Skeletal muscle tissue (tissue), 5 donors: ENCODE measurements at places on chromosomes 2 and 18. TPM values are rescaled to one million over a fixed set of nuclear protein-coding genes. Genes with fewer than 3 reads are reported as not detected.

Gene COL5A2
- 404 TPM for total RNA-seq

Gene ACTR3
- 40.7 TPM for total RNA-seq

Gene NOSTRIN
- 8.4 TPM for total RNA-seq

Gene IHH
- not detected for total RNA-seq

Gene EEF1B2
- 603 TPM for total RNA-seq

Gene SLC19A3
- total RNA-seq, result 4.2 TPM

Gene RND3
- total RNA-seq, result 44.4 TPM

Gene SKOR2
- not detected for total RNA-seq

Gene TEKT4
- total RNA-seq, result under 0.01 TPM

Gene SLC9A4
- not detected for total RNA-seq

Gene PTPRN
- total RNA-seq, result not detected

Gene TNFRSF11A
- 8.9 TPM for total RNA-seq

Gene SPC25
- total RNA-seq, result 3.7 TPM
